MCF 10A (cell line): ENCODE measurements at places on chromosomes 2 and 18. TPM values are rescaled to one million over a fixed set of nuclear protein-coding genes. Genes with fewer than 3 reads are reported as not detected.

DNA sequence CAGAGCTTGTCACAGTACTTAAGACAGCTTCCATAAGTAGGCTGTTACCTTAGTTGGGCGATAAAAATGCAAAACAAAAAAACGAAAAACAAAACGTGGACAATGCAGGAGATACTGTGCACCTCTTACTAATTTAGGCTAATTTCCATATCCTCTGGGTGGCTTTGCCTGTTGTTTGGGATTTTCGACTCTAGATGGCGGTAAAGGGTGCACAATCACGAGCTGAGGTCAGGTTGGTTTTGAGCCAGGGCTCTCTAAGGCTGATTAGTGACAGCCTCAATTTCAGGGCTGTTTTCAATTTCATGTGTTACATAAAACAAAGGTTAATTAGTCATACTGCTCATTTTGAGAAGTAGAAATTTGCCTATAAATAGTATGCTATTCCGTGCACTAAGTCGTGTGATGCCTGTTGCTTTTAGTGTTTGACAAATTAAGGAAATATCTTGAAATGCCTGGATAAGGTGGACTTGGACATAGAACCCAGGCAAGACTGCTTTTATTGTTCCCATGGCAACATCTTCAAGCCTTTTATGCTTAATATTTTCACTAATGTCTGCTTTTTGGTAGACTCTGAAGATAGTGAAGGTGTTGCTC lies 493.1 kb downstream of the SOCS6 start:
- peak; percentile 76 for DNase-seq

Gene IL1RN
- total RNA-seq: 0.39 TPM in 1 of 2 replicates, not detected in the other

- no peak for DNase-seq
Observed at GRCh38 chr18:39843546-39843945, 2111.5 kb upstream of the PIK3C3 start.

DNA sequence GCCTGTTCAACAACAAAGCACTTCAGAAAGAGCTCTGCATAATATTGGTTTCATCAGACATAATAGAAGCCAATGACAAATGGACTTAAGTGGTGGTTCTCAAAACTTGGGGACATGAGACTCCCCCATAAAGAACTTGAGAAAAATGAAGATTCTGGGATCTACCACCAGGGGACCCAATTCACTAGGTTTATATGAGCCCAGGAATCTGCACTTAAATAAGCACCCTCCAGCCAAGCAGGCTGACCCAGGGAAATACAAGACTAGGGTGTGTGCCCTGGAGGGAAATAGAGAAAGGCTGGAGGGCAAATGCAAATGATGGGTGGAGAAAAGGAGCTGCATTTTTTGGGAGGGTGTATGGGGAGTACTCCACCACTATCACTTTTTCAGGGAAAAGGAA lies 52.5 kb downstream of the SATB2 start:
- DNase-seq: peak; percentile 29

DNA sequence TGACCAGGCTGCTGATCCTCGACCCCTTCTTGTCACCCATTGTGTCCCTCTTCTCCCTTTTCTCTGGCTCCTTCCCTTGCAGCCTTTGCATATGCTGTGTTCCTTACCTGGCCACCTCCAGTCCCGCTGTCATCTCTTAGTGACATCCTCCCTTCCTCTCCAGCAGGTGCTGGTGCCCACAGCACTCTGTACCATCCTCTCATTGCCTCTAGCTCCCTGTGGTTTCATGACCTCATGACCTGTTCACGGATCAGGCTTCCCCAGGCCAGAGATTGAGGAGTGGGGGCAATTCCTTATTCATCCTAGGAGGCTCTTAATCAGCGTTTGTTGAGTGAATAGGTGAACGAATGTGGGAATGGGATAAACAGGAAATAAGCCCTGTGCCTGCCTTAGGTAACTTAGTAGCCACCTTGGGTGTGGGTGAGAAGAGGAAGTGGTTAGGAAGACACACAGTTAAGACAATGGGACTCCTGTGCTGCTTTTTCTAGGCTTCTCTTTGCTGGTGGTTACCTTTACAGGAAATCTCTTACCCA lies 35.5 kb downstream of the ITGA6 start:
- peak; percentile 40 for DNase-seq

Gene OTOS
- total RNA-seq: not detected in 2 replicates

DNA sequence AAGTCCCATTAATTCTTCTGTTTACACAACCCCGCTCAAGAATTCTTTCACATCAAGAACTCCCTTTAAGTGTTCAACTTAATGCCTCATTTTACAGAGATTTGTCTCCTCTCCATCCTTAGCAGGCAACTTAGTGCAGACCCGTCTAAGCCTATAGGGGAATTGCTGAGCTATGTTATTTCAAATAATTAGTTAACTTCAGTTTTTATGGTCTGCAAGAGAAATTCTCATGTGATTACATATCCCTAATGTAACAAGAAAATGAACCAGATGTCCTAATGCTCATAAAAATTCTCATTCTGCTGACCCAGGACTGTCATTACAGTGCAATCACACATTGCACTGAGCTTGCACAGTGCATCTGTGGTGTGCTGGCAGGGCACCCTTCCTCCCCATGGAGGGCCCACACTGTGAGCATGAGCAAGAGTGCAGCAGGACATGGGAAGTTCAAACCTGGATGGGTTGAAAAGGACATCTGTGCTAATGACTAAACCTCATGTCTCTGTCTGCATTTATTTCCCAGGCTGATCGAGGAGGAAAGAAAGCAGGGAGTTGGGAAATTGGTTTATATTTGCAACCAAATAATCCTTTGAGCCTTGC lies 97.1 kb downstream of the COL5A2 start:
- no peak for DNase-seq

- no peak for DNase-seq
Observed at GRCh38 chr2:37068686-37069085, 15.5 kb downstream of the HEATR5B start.

DNA sequence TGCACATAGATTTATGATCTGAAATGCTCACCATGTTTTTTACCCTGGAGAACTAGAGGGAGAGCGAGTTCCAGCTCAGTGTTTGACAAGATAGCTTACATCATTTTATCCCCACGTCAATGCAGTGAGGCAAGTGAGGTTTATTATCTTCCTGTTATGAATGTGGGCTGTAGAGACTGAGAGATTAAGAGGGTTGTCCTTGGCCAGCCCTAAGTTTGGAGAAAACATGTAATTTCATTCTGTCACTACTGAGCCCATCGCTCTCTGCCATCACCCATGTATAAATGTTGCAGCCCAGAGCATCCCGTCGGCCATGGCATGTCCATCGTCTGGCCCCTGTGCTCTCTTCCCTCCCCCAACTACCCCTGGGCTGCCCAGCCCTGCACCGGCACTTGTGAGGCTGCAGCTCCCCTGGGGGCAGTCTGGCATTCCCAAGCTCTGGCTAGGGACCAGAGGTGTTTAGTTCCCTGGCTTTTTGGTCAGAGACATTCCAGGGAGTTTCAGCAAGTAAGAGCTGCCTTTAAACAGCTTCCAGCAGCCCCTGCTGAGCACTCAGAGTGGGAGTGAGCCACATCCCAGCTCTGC lies 136.7 kb downstream of the ANTXR1 start:
- peak; percentile 23 for DNase-seq

Gene CENPA
- total RNA-seq: 19.7 and 35.1 TPM in 2 replicates

Gene POTEJ
- total RNA-seq: not detected in 2 replicates

Gene TRABD2A
- total RNA-seq: 17.3 and 20.0 TPM in 2 replicates

- no peak for DNase-seq
Observed at GRCh38 chr2:8570637-8571036, 111.2 kb upstream of the ID2 start.

DNA sequence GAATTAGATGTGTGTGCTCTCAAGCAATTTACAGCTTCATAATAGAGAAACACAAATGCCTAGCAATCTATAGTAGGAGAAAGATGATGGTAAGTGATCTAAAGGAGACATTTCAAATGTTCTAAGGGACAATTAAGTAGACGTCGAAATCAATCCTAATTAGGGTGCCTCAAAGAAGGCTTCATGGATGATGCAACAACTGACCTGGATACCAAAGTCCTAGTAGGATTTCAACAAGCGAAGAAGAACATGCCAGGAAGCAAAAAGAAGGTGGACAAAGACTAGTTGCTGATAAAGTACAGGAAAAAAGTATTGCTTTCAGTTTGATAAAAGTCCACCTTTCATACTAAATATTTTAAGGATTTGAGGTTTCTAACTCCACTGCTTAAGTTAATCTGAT lies 12.5 kb downstream of the FIGN start:
- DNase-seq: no peak

DNA sequence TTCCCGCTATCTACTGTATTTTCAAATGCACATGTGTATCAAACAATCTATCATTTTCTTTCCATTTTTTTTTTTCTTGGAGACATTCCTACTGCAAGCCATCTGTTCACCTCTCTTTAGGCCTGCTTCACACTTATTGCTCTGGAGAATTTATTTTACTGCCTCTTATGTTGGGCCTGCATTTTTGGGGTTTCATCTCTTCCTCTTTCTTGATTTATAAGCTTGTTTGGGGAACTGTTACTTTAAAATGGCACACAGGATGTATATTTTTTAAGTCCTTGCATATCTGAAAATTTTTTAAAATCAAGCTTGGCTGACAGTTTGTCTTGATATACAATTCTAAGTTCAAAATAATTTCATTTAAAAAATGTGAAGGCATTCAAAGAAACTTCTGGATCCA lies 3.5 kb upstream of the RAB27B start:
- no peak for DNase-seq

Gene GALNT14
- total RNA-seq: 4.6 and 6.8 TPM in 2 replicates

- peak; percentile 42 for DNase-seq
Observed at GRCh38 chr2:186459009-186459408, 27.1 kb upstream of the ZC3H15 start.

DNA sequence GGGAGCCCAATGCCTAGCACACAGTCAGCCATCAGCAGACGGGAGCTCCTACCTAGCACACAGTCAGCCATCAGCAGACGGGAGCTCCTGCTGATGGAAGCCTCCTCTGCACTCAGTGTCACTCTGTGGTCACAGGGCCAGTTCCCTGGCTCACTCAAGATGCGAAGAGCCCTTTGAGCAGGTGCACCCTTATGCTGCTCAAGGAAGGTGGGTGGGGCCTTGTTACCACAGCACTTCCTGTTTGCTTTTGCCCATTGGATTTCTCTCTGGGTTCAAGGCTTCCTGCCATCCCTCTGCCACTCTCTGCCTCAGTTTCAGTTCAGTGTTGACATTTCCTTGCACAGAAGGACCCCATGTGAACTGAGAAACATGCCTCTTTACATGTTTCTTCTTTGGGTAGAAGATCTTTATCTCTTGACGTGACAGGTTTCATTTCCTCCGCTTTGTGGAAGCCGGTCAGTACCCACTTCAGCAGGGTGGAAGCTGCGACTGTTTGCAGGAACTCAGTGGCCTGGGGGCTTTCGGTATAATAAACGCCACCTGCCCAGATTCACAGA lies 11.6 kb downstream of the TRIB2 start:
- DNase-seq: no peak

DNA sequence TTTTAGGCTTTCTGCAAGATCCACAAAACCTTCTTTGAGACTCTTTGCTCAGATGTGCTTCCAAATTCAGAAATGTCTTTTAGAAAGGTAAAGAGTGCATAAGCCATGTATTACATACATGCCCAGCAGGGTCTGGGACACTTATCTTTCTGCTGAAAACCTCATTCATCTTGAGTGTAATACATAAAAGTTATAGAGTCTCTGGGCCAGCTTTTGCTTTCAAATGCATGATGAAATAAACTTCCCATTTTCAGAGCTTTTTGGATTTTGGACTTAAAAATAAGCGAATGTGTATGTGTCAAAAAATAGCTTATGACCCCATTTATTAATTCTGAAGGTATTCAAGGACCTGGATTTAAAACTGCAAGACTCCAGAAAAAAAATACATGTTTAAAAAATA lies 8.0 kb downstream of the CYRIA start:
- DNase-seq: no peak

Gene CRYBA2
- not detected in 2 replicates for total RNA-seq

DNA sequence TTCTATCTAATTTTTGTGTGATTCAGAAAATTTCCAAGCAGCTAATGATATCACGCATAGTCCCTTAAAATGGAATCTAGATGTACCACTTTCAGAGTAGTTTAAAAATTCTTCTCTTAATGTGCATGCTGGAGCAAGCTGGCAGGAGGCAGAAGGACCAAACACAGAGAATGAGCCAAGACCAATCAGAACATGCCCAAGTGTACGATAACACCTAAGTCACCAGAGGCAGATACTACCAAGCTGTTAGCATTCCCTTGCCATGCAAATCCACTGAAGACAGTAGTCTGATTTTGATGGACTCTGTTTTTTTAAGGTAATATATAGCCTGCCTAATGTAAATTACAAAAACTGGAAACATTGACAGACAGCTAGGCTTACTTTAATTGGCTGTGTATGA lies 109.3 kb downstream of the DNAH7 start:
- DNase-seq: no peak

Gene ARHGAP28
- 1.9 and 3.0 TPM in 2 replicates for total RNA-seq

DNA sequence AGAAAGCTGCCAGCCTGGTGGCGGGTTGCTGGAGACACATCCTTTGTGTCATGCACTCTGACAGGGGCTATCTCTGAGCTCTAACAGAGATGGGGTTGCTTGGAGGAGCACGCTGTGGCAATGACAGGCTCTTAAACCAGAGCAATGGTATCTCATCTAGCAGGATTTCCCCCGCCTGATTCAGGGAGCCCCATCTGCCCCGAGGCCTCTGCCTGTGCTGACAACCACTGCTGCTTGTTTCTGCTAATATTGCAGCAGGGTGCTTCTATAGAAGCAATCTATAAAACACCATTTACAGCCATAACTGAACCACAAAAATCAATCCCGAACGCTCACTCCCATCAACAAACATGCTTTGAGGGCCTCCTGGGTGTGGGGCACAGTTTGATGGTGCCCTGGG lies 12.8 kb upstream of the DNPEP start:
- no peak for DNase-seq

DNA sequence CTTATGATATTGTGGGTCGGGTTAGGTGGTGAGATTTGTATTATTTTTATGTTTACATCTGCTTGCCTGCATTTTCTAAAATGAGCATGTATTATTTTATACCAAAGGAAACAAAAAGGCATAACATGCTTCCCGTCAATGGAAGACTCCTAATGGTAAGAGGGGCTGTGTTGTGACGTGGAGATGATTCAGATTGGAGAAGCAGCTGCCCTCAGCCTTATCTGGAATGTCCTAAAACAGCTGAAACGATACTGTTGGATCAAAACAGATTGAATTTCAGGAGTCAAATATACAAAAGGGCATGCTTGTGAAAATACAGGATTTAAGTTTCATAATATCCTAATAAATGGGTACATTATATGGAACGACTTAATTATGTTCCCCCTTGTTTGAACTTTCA lies 19.0 kb downstream of the DGKD start:
- no peak for DNase-seq

- no peak for DNase-seq
Observed at GRCh38 chr2:195489101-195489500, 167.9 kb upstream of the SLC39A10 start.

DNA sequence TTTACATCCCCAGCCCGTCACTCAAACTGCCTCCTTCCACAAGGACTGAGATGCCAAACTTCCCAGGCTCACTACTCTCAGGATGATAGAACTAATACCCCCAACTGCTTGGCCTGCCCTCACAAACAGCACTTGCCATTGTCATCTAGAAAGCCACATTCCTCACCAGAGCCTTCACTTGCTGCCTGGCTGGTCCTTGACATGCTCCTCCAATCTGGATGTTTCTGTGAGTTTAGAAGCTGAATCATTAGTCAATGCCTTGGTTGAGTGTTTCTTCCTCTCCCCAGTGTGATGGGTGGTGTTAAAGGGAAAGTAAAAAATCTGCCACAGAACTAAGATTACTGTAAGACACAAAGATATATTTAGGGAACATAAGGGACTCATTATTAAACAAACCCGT lies 52.5 kb downstream of the MARCHF4 start:
- no peak for DNase-seq
